ENCODE measurements at places on chromosomes 7 and 10.

DNA sequence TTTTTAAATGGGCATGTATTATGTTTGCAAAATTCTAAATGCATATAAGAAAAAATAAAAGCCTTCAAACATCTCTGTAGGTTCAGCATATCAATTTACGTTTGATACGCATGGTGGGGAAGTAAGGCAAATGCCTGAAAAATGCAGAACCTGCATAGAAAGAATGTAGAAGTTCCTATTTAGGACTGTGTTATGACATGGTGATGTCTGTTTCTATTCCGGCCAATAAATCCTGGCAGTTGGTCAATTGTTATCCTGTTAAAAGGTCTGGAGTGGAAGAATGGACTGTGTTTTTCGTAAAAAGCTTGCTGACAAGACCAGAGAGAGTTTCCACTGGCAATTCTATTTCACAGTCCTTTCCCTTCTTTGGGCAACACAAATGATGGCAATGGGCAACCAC is 49.6 kb upstream of the CAV2 start:
- no peak for DNase-seq

DNA sequence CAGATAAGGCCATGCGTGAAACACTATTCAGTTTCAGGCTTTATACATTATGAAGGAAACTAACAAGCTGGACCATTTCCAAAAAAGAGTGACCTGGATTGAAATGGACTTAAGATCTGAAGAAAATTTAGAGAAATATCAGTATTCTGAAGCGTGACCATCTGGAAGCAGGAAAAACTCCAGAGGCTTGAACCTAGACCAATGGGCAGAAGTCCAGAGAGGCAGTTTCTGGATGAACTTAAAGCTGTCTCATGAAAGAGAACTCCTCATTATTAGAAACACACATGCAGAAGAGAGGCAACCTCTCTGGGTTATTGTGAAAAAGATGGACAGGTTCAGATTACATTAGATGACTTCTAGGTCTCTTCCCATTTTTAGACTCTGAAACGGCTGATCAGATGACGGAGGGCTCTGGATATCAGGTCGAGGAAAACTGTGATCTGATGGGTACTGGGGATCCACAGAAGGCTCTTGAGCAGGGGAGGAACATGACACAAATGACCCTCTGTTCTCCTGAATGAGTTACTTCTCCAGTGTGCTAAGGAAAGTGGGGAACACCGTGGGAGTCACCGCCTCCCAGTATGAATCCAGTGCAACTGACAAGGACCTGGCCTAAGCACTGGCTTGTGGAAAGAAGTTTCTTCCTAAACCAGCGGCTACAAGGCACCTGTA is 116.5 kb downstream of the SPDYE5 start:
- DNase-seq = no peak

DNA sequence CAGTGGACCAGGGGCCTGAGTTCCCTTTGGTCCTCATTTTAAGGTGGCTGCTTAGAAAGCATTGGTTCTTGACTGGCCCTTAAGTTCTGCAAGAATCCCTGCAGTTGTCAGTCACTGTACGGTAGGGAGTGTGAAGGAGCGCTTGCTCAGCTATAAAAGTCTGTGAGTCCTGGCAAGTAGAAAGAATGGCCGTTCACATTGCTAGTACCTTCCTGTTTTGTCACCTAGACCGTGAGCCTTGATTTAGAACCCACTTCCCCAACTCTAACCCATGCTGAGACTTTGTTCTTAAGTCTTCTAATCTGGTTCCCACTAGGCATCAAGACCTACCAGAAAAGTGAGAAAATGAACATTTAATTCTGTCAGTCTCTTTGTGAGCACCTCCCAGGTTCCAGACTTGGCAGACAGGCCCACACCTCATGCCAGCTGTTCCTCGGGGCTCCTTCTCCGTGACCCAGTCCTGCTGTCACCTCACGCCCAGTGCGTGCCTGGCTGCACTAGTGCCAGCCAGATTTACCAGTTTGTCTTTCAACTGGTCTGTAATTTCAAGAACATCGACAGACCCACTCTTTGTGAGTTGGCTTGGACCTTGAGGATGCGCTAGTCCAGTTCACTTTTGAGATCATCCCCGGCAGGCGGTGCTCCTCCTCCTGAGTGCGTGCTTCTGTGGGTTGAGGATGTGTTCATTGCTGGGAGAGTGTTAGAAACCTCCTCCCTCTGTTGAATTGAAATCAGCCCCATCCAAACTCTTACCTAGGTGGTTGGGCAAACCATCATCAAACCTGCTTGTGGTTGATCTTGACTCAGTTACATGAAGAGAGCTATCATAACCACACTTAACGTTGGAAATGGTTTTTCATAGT is 78.5 kb downstream of the SHH start:
- no peak for DNase-seq

DNA sequence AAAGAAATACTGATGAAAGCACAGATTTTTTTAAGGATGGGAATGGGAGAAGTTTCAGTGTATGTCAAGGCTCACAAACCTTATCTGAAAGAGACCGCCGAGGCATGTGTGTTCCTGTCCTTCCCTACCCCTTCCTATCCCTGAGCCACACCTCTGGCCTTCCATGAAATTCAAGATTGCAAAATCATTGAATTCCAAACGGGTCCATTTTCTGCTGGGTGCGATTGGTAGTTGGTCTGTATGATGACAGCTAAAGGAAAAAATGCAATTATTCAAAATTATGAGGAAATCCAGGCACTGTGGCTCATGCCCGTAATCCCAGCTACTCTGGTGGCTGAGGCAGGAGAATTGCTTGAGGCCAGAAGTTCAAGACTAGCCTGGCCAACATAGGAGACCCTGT is 170.1 kb downstream of the ARHGAP12 start:
- DNase-seq = no peak

GRCh38 chr10:24969841-24970281 is 17.5 kb upstream of the PRTFDC1 start:
- no peak for DNase-seq

DNA sequence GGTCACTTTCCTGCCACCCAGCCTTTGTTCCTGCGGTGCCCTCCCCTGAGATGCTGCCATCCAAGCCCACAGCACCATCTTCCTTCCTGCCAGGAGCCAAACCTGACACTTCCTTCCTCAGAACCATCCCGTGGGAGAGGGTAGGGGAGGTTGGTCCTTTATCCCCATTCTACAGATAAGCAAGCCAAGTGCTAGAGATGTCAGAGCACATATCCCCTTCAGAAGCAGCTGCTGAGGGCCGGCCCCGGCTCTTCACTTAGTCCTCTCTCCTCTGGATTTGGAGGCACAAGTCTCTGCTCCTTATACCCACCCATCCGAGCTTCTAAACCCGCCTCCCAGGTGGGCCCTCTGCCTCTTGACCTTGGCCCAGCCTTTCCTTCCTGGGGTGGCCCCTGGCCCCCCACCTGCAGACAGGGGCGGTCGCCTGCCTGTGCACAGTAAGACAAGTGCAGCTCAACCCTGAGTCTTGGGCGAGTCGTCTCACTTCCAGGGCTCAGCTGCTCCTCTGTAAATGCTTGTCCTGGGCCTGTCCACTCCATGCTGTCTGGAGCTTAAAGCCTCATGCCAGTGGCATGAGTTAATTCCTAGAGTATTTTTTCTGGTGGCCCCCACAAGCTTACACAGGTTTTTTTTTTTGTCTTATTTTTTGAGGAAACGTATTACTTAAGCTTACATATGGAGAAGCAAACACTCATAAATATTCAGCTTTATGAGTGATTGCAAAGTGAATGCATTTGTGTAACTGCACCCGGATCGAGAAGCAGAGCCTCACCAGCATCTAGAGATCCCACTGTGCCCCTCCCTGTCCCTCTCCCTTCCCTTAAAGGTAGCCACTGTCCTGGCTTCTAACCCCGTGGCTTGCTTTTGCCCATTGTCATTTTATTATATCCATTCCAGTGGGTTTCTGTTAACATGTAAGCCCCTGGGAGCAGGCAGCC is 125.1 kb downstream of the CDH23 start:
- no peak for DNase-seq

GRCh38 chr7:122038904-122039303 is 105.1 kb downstream of the AASS start:
- DNase-seq = no peak

DNA sequence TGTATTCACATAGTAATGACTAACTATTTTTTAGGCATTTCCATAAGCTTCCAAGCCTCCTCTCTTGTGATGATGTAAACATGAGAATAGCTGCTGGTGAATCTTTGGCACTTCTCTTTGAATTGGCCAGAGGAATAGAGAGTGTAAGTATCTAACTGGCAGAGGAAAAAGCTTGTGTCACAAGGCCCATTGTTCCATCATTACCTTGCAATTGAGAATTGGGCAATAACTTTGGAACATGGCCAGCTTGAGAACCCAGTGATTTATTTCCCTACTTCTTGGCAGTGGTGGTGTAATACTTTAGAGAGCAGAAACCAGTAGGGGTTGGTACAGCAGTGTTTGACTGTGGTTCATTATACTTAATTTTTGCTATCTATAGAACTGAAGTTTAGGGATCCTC is 12.0 kb downstream of the IFRD1 start:
- no peak for DNase-seq

Measured in nucleus accumbens (tissue), 56 donors.